ENCODE measurements at places on chromosomes 2 and 18.

DNA sequence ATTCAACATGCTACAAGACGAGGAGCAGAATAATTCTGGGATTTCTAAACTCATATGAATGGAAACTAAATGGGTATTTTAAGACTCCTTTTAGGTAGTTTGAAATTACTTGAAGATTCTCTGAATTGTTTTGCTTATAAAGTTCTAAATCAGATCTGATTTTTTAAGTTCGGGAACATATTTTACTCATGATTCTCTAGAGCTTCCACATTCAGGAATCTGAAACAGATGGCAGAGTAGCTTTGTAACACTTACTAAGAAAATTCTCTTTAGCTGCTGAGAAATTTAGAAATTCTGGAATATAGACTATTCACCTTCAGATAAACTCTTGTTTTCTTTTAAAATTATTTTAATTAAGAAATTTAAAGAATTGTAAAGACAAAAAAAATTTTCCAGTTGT is 13.7 kb downstream of the RBBP8 start:
- DNase-seq, result no peak

DNA sequence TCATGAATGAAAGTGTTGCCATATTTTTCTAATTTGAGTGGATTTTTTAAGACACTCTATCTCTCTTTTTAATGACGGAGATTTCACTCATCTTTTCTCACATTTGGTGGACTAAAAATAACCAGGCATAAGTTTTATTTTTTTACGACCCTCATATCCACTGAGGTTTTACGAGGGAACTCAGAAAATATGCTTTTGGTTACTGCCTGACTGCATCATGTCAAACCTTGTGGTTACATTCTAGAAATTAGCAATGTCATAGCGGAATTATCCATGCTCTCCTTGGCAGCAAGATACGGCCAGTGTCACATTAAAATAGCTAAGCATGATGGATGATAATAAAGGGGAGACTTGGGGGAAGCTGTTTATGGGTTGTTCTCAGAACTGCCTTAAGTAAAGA is 428.6 kb upstream of the FSHR start:
- no peak for DNase-seq

GRCh38 chr2:100113990-100114433 is 28.4 kb downstream of the AFF3 start:
- no peak for DNase-seq

DNA sequence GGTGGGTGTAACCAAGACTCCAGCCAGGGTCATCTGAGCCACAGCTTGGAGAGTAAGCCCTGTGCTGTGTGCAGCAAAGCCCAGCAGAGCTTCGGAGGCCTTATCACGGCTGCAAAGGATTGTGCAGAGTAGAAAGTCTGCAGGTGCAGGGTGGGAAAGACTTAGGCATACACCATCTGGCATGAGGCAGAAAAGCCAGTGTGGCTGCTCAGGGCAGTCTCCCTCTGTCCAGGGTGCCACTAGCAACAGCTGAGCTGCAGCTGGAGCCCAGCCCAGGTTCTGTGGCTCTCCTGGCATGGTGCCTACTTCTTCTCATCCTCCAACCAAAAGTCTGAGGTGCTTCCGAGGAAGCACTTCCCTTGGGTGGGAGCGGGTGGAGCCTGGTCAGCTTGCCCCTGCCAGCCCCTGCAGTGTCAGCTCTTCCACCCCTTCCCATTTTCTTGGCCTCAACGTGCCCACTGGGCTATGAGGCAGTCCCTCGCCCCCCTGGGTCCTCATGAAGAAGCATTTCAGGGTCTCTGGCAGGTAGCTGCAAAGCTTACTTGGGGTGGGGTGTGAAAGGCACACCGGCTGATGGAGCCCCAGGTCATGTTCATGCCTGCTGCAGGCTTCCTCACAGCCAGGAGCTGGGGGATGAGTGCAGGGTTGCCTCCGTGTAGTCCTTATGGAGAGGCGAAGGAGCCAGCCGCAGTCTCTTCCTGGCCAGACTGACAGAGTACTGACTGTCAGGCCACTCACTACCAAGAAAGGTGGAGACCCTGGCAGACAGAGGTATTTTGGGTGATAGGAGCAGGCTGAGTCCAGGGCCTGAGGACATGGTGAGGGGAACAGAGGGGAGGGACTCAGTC is 4.8 kb downstream of the AMER3 start:
- DNase-seq, result peak; percentile 25

GRCh38 chr2:237180187-237180586 is 94.5 kb downstream of the COPS8 start:
- DNase-seq, result no peak

DNA sequence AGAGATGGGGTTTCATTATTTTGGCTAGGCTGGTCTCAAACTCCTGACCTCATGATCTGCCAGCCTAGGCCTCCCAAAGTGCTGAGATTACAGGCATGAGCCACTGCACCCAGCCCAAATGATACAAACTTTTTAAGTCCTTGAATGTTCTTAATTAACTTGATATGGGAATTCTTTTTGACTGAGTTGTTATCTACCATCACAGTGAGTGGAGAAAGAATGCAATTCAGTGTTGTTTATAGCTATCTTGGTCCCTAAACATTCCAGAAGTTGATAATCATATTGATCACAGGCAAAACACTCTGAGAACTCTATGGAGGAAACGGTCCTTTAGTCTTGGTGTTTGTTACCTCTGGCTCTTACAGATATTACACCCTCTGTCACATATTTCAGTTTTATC is 1072.5 kb downstream of the SUCLG1 start:
- DNase-seq, result no peak
